ENCODE measurements at places on chromosomes 2 and 18.
A peak's percentile ranks its signal among the peaks of the same experiment; 100 is the strongest.

DNA sequence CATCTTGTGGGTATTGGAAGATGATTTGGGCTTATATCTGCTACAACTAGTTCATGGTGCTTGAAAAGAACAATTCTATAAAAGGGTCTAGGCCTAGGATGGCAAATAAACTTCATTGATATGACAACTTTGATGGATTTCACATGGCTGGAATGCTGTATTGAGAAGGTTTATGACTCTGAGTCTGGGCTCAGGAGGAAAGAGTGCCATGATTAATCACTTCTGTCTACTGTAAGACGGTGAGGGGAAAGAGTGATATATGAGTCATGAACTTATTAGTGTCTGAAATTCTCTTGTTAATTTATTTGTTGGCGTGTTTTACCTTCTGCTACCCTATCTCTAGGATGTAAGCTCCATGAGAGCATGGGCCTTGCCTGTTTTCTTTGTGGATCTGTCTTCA, 17.0 kb upstream of the ADCYAP1 start:
- no peak for DNase-seq

- no peak for DNase-seq
Measured at GRCh38 chr2:240575101-240575965, 7.0 kb downstream of the RNPEPL1 start.

- peak; percentile 37 for DNase-seq
Measured at GRCh38 chr18:63365876-63366212, 1.2 kb downstream of the KDSR start.

GRCh38 chr2:7997279-7997678, 684.6 kb upstream of the ID2 start:
- DNase-seq = no peak

DNA sequence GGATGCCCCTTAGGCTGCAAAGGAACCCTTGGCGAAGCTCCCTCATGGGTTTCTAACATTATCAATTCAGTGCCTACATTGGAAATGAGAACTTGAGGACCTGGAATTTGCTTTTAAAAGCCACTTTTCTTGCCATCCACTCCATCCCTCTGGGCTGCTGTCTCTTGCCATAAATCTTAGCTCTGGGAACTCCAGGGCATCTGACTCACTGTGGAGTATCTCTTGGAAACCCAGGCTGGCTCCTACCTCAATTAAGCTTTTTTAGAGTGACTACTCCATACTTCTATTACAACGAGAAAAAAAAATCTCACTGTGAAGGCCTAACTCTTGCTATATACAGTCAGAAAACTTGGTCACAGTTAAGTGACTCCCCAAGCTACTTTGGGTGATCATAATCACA, 227.2 kb upstream of the SETBP1 start:
- no peak for DNase-seq

GRCh38 chr2:12688091-12688490, 28.6 kb upstream of the TRIB2 start:
- DNase-seq = no peak

DNA sequence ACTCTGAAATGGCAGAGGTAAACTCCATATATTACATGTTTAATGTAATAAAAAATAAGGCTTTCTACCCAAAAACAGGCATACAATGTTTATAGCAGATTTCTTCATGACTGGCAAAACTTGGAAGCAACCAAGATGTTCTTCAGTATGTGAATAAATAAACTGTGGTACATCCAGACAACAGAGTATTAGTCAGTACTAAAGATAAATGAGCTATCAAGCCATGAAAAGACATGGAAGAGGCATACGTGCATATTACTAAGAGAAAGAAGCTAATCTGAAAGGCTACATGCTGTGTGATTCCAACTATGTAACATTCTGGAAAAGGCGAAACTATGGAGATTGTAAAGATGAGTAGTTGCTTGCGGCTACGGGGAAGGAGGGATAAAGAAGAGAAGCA, 97.4 kb downstream of the OSR1 start:
- DNase-seq = no peak

- DNase-seq = no peak
Measured at GRCh38 chr2:147648471-147648870, 196.4 kb upstream of the ACVR2A start.

DNA sequence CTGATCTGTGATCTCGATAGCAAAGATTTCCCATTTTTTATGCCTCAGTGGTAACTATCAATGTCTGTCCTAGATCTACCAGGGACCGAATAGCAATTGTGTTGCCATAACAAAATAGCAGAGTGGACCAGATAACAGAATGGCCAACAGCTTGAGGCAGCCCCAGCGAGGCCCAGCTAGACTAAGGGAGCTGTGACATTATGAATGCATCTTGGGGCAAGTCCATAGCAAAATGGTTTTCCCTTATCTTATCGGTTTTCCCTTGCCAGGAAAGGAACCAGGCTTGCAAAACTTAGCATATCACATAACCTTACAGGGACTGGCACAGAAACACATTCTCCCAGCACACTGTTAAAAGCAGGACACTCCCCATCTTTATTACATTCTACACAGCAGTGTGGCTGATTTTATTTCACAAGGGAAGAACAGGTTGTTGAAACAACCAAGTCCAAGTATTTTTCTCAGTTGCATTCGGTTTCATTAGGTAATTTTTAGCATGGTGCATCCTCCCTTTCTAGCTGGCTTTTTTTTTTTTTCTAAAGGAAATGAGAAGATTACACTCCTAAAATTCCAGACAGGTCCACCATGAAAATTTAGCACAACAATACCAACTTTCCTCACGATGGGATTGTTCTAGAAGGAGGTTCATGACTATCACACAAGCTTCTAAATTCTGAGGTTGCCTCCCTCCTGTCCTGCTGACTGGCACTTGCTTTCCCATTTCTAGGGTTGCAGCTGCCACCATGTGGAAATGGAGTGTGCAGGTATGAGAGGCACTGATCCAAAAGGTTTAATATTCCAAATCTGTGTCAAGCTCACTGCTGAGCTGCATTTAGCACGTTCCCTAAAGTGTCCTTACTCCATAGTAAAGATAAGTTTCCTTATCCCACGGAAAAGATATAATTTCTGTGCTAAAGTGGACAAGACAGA, 97.0 kb upstream of the SLC35G4 start:
- DNase-seq = no peak

DNA sequence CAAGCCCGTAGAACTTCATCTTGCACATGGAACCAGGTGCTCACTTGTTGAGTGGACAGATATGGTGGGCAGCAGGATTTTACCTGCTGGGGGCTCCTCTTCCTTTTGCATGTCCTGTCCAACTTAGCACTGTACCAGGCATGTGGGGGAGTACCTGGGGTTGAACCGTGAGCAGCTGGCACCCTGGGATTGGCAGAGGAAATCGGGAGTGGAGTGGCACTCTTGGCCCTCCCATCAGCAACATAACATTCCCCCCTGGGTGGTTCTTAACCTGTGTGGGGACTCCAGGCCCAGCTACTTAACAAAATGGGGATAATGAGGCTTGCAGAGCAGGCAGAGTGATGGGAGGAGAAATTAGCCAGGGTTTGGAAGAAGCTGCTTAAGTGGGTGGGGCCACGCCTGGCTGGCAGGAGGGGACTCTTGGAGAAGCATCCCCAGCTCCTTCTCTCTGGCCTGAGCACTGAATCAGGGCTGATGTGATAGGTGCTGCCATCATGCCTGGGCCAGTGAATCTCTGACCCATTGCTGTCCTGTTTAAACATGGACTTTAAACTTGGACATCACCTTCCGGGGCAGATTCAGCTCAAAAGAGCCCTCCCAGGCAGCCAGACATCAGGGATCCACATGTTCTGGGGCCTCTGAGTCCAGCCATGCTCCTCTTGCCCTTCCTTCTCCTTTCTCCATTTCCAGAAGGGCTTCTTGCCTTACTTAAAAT, 15.5 kb downstream of the FOSL2 start:
- no peak for DNase-seq

- no peak for DNase-seq
Measured at GRCh38 chr2:3652896-3653625, 4.9 kb upstream of the ALLC start.

GRCh38 chr18:71321319-71321718, 1032.5 kb downstream of the SOCS6 start:
- no peak for DNase-seq

GRCh38 chr18:27899893-27900292, 277.0 kb downstream of the CDH2 start:
- no peak for DNase-seq

DNA sequence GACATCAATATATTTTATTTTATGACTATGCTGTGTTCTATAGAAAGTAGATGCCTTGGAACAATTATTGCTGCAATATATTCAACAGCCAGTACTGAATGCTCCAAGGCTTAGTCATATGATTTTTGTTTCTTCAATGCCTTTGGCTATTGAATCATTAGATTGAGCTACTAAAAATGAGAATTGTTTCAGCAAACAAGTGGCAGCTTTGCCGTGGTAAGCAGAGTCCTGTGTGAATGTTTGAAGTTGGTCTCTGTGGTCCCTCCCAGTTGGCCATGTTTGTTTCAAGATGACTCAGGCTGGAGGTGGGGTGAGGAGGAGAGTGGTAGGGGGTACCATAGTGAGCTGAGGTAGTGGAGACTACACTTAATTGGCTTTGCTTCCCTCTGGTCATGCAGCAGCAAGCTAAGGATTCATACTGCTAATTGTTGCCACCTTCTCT, 198.6 kb upstream of the EPAS1 start:
- no peak for DNase-seq

- DNase-seq = no peak
Measured at GRCh38 chr2:174572556-174572955, 25.0 kb downstream of the WIPF1 start.

DNA sequence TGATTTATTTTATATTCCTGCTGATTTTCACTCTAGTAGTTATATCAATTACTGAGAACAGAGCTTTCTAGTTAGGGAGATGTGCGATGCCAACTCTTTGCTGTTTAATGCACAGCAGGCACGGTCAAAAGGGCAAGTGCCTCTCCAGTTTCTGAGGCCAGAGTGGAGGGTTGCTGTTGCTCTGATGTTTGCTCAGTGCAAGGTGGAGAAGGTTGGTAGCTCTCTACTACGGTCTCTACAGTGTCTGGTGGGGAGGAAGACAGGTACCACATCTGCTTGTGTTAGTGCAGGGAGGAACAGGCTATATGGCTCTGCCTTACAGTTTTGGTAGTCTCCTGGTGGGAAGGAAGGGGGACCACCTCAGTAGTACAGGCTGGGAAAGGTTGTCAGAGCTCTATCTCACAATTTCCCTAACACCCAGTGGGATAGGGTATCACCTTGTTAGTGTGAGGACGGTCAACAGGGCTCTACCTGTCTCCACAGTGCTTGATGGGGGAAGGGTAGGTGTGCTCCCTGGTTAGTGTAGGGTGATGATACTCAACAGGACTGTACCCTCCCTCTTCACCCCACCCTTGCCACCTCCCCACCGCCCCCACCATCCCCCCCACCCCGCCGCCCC, 85.9 kb downstream of the FANCL start:
- no peak for DNase-seq

DNA sequence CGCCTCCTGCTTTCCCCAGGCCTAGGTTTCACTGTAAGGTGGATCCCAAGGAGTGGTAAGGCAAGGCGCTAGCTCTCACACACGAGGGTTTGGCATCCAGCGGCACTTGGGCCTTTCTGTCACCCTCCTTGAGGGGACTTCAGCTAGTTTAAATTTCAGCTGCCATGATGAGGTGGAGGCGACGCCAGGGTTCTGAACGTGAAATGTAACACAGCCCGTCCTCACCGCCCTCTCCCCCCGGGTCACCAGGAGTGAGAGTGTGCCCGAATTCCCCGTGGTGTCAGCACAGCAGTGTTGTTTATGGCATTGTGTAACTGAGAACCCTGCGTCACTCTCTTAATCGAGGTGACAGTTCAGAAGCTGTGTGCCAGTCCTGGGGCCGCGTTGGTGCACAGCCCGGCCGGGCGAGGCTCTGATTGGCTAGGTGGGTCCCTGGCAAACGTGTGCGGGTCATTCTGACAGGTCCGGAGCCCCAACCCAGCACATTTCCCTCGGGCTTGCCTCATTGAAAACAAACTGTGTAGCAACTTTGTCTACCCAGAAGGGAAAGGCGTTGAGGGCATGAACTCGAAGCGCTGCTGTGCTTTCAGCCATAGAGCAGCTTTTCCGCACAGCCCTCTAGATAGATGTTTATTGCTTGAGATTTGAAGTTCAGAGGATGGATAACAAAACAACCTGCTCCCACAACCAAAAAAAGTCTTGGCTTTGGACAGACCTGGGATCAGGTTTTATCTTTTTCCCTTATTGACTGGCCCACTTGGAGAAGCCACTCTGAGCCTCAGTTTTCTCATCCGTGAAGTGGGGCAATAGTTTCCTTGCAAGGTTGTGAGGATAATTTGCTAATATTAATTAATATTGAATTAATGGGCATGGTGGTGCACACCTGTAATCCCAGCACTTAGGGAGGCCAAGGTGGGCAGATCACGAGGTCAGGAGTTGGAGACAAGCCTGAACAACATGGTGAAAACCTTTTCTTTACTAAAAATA, 4.9 kb downstream of the CIDEA start:
- DNase-seq = no peak
